Effector CD8-positive, alpha-beta T cell (primary cell): ENCODE measurements at places on chromosomes 16 and 17.
A peak's percentile ranks its signal among the peaks of the same experiment; 100 is the strongest.

DNA sequence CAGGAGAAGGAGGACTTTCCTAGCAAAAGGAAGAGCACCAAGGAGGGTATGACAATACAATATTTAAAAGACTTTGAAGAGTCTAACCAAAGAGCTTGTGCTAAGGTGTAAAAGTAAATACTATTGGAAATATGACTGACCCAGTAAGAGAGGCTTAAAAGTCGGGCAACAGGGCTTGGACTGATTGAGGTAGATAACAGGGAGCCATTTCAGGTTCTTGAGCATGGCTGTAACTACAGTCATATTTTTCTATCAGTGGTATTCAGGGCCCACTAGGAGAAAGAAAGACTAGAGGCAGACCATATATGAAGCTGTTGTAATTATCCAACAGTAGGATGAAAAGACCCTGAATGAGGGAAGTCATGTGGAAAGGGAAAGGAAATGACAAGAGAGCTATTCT, 62.3 kb downstream of the SMURF2 start:
- DNase-seq: no peak

GRCh38 chr17:40651939-40652338, 4.3 kb upstream of the SMARCE1 start:
- DNase-seq: no peak

DNA sequence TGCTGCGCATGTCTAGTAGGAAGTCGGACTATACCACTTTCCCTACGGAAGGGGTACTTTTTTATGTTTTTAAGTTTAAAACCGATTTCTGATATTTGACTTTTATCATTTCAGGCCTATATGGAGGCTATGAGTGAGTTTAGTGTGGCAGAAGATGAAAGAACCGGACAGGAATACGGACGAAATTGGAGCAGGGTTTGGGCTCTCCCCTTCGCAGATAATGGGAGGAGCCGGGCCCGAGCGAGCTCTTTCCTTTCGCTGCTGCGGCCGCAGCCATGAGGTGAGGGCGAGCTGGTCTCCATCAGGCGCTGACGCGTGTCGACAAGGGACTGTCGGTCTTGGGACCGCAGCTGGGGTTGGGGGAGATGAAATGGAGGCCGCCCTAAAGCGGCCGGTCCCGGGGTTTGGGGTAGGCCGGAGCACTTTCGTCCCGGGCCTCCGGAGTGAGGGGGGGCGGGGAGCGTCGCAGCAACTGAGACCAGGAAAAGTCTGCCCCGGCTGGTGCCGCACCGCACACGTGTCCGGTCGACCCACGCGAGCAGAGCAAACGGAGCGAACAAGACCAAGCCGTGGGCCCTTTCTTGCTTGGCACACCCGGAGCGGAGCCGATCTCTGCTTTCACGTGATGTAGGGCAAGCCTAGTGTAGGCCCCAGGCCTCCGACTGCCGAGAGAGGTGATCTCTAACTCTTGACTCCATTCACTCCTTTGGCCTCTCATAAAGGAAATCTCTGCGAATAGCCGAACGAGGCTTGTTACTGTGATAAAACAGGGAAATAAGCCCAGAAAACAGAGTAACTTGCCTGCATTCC, at the start of gene RPL19:
Gene RPL19 (plus strand): TSS at position 214 of the 810 bp plus-strand sequence. CDS start 62 bp downstream, at position 276.
- DNase-seq: peak; percentile 70

DNA sequence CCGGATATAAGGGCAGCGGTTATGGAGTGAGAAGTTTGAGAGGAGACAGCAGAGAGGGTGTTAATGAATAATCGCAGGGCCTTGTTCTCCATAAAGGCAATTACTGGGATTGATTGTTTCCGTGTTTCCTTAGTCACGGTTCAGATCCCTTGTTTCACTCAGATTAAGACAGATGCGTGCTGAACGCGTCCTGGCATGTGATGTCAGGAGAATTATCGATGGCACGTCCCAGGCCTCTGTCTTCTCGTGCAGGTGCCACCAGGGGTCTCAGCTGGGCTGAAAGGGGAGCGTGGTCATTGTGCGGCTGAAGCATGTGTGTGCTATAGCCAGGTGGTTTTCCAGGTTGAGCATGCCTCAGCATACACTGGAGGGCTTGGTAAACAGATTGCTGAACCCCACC, 142.4 kb upstream of the NOL11 start:
- DNase-seq: no peak
